ENCODE measurements at places on chromosomes 13 and 19.

DNA sequence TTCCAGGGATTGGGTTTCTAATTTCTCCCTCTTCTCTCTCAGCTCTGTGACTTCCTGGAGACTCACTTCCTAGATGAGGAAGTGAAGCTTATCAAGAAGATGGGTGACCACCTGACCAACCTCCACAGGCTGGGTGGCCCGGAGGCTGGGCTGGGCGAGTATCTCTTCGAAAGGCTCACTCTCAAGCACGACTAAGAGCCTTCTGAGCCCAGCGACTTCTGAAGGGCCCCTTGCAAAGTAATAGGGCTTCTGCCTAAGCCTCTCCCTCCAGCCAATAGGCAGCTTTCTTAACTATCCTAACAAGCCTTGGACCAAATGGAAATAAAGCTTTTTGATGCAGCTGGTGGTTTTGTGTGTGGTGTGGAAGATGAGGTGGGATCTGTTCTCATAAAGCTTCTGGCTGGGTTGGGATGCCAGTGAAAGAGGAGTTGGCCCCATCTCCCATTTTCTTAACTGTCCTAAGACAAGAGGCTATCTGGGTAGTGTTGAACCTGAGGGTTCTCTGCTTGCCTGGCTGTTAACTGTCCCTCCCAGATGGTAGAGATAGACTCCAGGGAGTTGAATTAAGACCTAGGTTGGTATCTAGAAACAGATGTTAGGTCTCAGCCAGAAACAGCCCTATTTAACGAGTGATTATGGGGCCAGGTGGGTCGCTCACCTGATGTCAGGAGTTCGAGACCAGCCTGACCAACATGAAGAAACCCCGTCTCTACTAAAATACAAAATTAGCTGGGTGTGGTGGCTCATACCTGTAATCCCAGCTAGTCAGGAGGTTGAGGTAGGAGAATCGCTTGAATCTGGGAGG is 1.6 kb downstream of the FTL start:
- DNase-seq = no peak

GRCh38 chr13:34886987-34887386 is 55.1 kb upstream of the NBEA start:
- DNase-seq = no peak

DNA sequence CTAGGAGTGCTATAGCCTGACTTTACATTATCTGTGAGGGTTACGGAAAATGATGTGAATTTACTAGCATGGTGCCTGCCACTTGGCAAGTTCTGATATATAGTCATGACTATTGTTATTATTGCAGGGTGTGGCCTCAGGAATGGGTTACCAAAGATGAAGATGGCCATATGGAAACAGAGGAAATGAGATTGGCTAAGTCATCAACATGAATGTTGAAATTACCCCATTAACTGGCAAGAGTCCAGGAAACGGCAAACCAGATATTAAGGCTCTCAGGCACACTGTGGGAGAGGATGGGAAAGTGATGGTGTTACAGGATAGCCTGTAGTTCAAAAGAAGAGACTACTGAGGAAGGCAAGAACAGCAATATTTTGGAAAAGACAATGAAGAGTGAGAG is 183.3 kb downstream of the KCNRG start:
- DNase-seq = no peak

GRCh38 chr13:74867460-74867859 is 614.5 kb downstream of the TBC1D4 start:
- DNase-seq = no peak

DNA sequence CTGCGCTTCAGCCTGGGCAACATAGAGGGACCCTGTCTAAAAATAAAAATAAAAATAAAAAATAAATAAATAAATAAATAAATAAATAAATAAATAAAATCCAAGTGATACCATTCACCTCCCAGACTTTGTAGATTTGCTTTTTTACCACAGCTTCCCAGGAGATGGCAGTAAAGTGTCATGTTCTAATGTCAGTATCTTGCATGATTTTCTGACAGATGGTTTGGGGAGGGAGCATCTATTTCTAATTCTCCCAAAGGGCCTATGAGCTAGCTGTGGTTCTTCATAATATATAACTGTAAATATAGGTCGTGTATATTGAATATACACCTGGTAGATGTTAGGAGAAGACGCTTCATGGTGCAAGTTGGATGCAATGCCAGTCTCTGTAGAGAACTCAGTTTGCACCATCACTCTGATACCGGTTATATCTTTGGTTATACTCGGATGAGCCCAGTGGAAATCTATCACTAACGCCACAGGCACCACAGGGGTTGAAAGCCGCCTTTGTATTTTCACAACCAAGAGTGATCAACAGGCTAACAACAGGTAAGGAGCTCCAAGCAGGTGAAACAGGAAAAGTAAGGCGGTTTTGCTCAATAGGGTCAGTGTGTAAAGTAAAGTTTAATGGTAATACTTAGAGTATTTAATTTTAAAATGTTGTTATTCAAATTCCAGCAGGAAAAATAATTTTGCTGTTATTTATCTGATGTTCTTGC is 13.9 kb downstream of the APLP1 start:
- DNase-seq = no peak

DNA sequence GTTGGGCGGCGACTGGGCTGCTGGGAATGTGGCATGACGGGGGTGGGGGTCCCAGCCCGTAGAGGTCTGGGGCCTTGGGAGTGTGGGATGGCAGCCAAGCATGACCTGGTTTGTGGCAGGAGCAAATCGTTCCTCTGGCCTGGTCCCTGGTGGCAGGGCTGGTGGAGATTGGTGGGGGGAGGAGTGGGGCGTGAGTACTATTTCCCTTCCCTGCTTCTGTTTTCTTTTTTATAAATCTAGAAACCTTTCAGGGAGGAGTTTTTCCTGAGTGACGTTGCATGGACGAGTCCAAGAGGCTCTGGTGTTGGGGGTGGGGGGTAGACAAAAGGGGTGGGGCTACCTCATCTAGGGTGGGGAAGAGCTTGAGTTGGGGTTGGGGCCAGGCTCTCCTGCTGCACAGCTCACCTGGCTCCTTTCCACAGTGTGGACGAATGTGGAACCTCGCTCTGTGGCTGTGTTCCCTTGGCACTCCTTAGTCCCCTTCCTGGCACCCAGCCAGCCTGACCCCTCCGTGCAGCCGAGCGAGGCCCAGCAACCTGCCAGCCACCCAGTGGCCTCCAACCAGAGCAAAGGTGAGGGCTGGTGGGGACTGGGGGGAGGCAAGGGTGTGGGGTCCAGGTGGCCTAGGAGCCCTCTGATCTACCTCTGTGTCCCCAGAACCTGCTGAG is 15.4 kb upstream of the PRR19 start:
- no peak for DNase-seq

DNA sequence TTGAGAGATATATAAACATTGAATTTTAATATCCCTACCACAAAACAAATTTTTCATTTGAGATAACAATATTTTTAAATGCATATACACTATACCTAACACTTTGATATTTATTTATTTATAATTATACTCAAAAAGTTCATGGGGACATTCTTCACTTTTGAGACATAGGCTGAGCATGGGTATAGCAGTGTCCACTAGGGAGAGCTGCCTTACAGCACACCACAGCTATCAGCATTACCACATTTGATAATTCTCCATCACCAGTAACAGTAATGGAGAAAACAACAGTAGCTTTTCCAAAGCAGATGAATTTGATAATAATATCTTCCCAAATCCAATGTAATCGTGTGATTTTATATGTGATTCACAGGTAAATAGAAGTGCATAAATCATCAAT is 626.1 kb downstream of the DACH1 start:
- DNase-seq = no peak

DNA sequence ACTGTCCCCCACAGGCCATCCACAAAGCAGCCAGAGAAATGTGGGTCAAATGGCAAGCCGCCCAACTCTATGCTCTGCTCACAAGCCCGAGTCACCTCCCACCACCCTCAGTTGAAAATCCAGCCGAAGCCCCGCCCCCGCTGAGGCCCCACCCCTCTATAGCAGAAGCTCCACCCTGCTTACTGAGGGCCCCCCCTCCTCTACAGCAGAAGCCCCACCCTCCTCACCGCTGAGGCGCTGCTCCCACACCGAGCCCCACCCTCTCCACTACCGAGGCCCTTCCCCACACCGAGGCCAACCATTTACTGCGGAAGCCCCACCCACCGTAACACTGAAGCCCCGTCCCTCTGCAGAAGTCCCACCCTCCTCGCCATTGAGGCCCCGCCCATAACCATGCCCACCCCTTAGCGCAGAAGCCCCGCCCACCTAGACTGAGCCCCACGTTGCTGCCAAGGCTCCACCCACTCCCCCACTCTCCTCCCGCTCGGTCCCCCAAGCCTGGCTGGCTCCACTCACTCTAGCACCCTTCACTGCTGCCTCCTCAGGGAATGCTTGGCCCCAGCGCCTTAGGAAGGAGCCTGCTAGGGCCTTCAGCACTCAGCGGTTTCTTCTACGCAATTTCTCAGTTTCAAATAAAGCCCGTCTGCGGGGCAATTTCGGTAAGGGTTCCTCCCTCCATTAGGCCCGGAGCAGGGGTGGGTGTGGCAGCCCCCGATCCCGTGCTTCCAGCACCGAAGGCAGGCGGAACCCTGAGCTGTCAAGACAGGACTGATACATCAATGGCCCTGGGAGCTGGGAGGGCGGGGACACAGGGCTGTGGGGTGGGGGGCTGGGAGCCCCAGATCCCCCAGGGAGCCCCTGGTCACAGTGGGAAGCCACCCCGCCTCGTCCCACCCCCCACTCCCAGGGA is 9.0 kb upstream of the MYDGF start:
- no peak for DNase-seq

- DNase-seq = no peak
Measured at GRCh38 chr13:80070024-80070703, 270.8 kb downstream of the SPRY2 start.
